C1 segment of cervical spinal cord (tissue), 14 donors: ENCODE measurements at places on chromosomes 2 and 18.

DNA sequence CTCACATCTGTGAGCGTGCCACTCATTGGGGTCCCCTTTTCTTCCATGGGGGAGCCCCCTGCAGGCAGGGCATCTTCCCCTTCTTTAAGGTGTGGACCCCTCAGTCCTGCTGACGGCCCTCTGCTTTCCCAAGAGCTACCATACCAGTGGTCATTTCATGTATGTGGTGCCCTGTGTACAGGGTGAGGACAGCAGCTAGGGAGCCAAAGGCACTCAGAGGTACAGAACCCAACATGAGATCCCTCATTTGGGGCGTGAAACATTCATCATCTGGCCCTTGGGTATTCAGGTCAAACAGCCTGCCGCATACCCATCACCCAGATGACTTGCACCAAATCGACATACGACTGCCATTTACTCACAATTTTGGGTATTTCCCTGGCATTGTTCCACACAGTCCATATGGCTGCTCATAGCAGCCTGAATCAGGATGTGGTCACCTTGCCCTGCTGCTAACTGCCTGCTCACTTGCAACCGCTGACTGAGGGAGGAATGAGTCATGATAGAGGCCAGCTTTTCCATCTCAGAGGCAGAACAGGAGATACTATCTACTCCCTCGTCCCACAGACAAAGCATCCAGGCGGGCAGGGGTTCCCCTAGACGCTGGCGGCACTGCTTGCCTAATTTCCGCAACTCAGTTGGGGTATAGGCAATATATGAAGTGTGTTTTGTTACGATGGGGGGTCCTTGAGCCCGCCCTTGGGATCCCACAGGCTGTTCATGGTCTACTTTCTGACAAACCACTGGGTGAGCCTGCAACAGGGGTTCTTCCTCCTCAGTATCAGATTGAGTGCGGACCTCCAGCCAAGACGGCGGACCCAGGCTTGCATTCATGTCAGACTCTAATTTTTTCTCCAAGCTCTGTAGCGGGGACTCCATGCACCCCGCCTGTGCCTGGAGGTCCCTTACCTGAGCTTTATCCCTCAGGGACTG, 228.6 kb downstream of the SATB2 start:
- DNase-seq = no peak

- no peak for DNase-seq
Observed at GRCh38 chr2:234497594-234498235, 834 bp upstream of the ARL4C start.

DNA sequence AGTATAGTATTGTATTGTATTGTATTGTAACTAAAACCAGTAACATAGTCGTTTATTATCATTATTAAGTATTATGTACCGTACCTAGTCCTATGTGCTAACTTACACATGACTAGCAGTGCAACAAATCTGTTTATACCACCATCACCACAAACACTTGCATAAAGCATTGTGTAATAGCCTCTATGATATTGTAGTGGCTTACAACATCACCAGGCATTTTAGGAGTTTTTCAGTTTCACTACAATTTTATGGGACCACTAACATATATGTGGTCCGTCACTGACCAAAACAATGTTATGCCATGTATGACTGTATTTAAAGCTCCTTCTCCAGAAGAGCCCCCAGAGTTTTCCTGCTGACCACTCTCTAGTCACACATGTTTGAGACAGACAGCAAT, 306.2 kb downstream of the SETBP1 start:
- DNase-seq = no peak

GRCh38 chr18:58955001-58955400, 90.3 kb downstream of the ZNF532 start:
- DNase-seq = no peak

DNA sequence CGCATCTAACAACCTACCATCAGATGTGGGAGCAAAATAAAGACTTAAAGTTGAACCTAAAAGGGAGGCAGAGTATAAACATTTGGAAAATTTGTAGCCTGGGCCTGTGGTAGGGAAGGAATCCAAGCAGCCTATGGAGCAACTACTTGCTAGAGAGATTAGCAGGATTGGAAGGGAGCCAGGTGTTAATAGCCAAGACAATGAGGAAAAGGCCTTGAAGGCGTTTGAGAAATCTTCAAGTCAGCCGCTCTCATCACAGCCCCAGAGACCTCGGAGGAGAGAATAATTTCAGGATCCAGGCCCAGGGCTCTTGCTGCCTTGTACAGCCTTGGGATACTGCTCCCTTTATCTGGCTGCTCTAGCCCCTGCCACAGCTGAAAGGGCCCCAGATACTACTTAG, 219.7 kb downstream of the THSD7B start:
- DNase-seq = no peak

GRCh38 chr2:218710334-218710686, 325 bp upstream of the TTLL4 start:
- DNase-seq = no peak

DNA sequence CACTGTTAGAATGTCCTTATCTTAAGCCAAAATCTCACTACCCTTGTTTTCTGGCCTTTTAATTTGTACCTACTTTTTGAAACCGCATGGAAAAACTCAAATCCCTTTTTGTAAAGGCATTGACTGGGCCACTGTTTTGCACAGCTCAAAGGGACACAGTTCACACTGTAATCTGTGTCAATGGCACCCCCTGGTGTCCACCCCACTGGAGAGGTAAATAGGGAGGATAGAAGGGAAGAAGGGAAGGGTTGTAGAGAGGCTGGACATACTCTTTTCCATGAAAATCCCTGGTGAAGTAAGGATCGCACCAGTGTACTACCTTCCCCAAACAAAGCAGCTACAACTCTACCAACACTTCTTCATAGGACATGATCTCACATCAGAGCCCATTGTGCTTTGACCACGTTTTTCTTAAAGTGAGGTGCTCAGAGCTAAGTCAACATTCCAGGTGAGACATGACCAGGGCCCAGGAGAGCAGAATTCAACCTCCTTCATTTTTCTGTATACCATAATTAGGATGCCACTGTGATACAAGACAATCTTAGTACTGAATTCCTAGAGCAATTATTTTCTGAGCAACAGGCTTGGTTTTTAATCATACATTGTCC, 92.4 kb upstream of the RMDN2 start:
- DNase-seq = peak; percentile 40

DNA sequence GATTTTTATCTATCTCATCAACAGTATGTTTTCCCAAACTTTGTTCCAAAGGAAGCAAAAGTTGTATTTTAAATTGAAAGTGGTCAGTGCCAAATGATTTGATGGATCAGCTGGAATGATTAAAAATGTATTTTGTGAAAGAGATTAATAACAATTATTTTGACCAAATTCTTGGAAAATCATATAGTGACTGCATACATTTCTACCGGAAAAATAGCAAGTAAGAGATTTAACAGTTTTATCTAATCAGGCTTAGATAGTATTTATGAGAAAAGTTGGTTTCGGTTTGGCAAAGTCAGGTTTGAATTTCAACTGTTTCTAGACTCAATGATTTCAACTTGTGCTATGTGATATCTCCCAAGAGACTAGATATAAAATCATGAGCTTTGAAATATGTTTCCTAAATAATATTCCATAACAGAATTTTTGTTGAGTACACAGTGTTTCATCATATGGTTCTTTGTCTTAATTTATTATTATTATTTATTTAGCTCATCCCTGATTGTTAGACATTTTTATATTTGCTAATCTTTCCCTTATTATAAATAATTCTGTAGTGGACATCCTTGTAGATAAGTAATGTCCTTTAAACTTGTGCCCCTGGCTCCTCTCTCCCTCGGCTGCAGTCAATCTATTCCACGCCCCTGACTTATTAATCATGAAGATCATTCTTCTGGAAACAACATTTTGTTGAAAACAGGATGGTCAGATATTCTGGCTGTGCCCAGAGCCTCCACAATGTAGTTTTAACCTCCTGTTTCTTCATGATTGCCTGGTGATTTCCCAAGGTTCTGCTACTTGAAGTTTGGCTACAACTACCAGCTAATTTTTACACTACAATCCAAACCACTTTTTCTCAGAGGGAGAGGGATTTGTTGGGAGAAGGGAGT, 520.7 kb upstream of the TCF4 start:
- DNase-seq = no peak

- no peak for DNase-seq
Observed at GRCh38 chr2:189854187-189854586, 69.9 kb downstream of the PMS1 start.

DNA sequence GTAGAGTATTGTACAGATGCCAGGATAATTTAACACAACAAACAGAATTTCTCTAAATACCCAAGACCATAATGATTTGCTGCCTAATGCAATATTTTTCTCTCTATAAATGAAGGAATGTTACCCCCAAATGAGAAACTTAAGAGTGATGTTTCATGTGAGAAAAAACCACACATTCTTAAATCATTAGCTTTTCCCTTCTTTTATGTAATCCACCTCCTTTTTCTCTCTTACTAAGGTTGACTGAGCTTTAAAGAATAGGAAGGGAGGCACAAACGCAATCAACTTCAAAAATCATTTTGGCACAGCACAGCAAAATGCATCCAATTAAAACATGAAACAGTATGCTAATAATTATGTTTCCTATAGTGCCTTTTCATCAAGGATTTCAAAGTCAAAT, 698.1 kb upstream of the CDH2 start:
- DNase-seq = no peak

GRCh38 chr18:50401888-50402287, 27.0 kb downstream of the SKA1 start:
- no peak for DNase-seq

DNA sequence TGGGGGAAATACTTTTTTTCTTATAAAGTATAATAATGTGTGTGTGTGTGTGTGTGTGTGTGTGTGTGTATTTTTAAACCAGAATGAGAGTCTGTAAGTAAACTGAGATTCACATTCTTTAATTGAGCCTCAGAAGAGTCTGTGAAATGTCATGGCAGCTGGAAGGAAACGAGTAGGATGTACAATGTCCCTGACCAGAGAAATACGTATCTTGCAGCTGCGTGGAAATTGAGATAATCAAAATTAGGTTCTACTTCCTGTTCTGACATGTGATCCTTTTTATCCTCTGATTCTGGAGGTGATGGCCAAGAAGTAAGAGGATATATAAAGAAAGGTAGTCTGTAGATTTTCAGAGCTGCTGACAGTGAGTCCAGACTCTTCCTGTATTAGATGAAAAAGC, 50.0 kb downstream of the SH3RF3 start:
- DNase-seq = no peak

DNA sequence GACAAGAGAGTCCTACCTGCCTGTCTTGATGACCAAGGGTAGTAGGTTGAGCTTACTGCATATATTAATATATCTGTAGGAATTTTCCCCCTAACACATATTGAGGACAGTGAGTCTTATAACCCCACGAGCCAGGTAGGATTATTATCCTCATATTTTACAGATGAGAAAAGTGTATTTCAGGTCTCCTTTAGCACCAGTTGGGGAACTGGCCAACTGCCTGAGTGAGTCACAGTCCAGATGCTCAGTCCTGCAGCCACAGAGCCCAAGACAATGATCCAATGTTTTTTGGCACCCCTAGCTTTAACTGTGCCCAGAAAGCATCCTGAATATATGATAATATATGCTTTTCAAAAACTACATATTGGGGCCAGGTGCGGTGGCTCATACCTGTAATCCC, 30.8 kb upstream of the GLS start:
- DNase-seq = no peak

DNA sequence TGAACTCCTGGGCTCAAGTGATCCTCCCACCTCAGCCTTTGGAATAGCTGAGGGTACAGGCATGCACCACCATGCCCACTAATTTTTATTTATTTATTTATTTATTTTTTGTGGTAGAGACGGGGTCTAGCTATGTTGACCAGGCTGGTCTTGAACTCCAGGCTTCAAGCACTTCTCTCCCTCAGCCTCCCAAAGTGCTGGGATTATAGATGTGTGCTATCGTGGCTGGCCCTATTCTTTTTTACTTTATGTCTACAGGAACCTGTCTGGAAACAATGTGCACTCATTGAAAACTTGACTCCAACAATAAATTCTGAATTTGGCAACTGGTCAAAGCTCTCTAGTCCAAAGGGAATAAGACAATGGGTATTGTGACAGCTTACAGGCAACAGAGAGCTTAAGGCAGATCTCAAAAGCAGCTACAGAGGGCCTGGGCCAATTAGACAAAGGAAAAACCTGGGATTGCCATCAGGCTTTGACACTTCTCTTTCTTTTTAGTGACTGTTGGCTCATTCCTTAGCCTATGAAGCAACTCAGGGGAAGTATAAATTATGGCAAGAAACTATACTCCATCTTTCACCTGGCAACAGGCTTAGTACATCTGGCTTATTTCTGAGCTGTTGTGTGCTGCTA, 55.1 kb upstream of the RAPGEF4 start:
- DNase-seq = no peak

- DNase-seq = no peak
Observed at GRCh38 chr2:55116966-55117365, 66.7 kb upstream of the RTN4 start.

DNA sequence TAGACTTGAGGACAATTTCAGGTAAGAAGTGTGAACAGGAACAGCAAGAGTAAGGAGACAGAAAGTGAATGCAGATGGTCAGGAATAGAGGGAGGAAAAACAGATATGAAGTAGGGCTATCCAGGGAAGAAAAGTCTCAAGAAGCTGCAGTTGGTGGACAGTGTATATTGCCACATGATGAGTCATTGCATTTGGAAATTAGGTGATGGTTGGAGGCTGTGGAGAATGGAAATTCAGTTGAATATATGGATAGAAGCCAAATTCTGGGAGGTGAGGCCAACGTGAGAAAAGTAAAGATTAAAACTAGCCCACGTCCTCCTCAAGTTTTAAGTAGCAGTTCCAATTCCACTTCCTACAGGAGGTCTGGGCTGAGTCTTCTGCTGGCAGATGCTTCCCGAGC, 158.4 kb downstream of the UBE2E3 start:
- no peak for DNase-seq

DNA sequence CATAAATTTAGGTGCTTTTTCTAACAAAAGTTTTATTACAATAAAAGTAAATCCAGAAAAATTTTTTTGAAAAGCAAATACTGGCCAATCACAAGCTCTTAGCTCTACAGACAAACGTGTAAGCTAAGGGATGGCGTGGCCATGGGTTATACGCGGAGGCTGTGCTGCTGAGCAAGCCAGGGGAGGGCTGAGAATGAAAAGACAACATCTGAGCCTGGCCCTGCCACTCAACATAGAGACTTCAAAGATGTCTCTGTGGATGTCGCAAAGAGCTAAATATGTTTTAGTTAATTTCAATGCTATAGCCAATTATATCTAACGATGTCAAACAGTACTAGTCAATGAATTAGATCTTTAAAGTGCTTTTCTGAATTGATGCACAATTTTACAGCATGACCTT, 33.3 kb upstream of the NT5DC4 start:
- no peak for DNase-seq
